ENCODE measurements at places on chromosomes 4 and X.

GRCh38 chrX:17375367-17375636, 302 bp downstream of the NHS start:
- no peak for DNase-seq

DNA sequence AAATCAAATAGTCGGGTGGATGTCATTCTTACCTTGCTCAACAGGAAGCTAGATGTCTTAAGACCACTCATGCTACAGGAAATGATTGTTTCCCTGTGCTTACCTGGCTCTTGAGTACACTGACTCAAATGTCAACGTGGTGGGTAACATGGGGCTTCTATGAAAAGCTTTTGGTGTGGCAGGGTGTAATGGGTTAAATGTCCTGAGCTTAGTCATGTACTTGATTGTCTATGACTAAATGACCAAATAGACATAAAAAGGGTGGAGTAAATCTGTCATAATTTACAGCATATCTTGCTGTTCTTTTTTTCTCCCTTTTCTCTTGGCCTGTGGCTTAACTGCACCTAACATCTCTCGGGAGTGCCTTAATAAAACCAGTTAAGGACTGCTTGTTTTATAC, 44.9 kb downstream of the CCNG2 start:
- no peak for DNase-seq

DNA sequence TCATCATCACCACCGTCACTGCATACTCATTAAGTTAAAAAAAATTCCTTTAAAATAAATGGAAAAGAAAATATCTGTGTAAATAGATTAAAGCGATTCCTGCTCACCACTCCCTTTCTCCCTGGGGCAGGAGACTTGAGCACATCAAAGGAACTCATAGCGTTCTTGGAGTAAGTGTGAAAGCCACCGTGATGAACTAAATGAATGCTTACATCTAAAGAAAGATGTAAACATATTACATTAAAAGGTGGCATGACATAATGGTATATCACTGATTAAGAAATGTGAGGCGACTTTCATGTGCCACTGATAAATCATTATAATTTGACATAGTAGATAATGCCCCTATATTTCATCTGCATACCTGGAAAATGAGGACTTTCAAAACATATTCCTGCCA, 92.0 kb downstream of the SNCA start:
- DNase-seq: no peak

- DNase-seq: no peak
Measured at GRCh38 chrX:2898846-2899512, 30.2 kb downstream of the ARSD start.

- no peak for DNase-seq
Measured at GRCh38 chr4:38368613-38369012, 295.4 kb upstream of the KLF3 start.

DNA sequence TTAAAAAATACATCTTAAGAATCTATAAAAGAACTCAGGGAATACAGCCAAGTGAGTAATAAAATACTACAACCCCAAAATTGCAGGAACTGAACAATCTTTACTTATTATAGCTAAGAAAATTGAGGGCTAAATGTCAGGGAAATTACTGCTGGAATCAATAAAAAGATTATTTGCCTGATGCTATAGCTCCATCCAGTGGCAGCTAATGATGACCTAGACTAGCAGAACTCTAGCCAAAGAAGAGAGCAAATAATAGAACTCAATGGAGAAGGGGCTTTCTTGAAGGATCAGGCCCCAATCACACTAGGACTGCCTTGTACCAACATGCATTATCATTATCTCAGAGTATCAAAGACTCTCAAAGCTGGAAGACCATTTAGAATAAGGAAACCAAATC, 85.0 kb upstream of the FAM241A start:
- DNase-seq: no peak

- DNase-seq: no peak
Measured at GRCh38 chr4:1074077-1074476, 39.3 kb downstream of the RNF212 start.

DNA sequence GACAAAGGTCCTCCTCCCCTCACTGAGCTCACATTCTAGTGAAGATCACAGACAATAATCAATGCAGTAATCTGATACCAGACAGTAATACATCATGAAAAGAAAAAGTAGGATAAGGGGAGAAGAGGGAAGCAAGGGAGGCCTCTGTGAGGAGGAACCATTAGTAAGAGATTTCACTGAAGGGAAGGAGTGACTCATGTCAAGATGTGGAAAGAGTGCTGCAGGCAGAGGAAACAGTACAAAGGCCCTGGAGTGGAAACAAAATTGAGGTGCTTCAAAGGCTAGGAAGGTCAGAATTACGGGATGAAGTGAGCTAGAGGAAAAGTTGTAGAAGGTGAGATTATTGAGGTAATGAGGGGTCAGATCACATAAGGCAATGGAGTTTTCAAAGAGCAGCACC, 38.1 kb downstream of the LAMTOR3 start:
- no peak for DNase-seq

GRCh38 chr4:13750594-13750993, 123.1 kb upstream of the BOD1L1 start:
- no peak for DNase-seq

DNA sequence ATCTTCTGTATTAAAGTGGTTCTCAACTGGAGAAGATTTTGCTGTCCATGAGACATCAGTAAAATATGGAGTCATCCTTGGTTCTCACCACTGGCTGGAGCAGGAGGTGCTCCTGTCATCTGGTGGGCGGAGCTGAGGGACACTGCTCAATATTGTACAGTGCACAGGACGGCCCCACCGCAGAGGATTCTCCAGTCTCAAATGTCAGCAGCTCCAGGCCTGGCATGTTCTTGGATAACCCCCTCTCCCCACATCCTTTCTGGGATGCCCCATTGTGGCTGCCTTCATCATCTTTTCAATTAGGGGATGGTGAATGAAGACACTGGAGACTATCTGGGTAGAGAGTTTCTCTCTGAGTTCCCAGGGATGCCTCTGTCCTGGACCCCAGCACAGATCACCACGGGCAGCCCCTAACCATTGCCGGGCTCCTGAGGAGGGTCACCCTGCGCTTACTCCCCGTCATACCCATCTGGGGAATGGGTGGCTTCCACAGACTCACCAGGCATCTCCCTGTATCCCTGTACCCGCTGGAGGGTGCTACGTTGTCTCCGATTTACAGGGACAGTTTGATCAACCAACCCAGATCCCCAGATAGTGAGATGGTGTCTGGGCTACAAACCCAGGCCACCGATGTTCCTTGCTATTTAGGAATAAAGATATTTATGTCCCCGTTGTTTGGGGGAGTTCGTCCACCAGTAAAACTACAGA, 21.9 kb upstream of the P2RY8 start:
- no peak for DNase-seq

DNA sequence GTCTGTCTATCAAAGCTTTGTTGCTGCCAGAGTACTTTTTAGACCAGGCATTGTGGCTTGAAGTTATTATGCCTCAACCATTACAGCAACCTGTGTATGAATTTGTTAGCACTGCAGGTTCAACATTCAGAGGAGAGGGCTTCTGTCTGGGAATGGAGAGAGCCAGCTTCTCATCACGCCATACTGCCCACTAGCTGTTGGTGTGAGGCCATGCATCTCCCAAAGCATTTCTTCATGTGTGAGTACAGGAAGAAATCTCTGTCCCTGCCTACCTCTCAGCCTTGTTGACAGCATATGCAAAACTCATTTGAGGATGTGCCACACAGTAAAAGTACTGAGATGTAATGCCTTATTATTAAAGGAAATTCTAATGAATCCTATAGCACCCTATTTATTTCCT, 76.9 kb upstream of the PPARGC1A start:
- DNase-seq: no peak

GRCh38 chr4:53021754-53022512, 159.8 kb downstream of the RASL11B start:
- DNase-seq: no peak

- no peak for DNase-seq
Measured at GRCh38 chr4:76630741-76631140, 195.7 kb downstream of the SHROOM3 start.

- no peak for DNase-seq
Measured at GRCh38 chr4:186685767-186686183, 37.9 kb downstream of the FAT1 start.

DNA sequence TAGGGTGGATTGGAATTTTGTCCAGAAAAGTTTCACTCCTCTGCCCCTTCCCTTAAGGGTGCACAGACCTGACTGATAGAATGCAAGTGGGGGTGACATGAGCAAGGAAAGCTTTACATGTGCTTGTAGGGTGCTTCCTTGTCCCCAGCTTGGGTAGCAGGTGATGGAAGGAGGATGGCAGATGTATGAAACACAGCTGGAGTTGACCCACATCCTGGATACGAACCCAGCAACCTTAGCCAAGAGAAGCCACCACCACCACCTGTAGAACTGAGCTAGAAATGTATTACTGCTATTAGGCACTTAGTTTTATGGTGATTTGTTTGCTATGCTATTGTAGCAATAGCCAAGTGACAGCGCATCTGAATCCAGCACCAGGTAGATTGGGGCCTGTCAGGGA, 227.4 kb downstream of the HS3ST1 start:
- no peak for DNase-seq

- DNase-seq: no peak
Measured at GRCh38 chrX:38452603-38453002, 100.2 kb downstream of the OTC start.

GRCh38 chr4:56681158-56681852, at the start of gene HOPX:
HOPX (minus strand) TSS chr4:56681296; CDS start chr4:56657816, 23,480 bp downstream.
- no peak for DNase-seq

- no peak for DNase-seq
Measured at GRCh38 chr4:16129336-16129735, 45.5 kb upstream of the PROM1 start.

GRCh38 chr4:42478946-42479345, 81.7 kb downstream of the SHISA3 start:
- DNase-seq: no peak

DNA sequence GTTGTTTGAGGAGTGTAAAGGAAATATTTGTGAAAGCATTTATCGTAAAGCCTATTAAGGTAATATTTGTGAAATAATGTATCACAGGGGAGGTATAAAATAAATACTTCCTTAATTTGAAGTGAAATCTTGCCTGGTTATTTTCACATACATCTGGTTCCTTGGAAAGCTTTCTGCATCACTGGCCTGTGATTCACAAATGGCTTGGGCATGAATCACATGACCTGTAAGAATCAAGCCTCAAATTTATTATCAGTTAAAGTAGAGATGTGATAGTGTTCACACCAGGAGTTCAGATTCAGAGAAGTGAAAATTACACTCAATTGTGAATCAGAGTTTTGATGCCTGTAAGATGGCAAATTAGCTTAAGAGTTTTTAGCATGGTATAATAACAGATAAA, 1911.4 kb downstream of the STIM2 start:
- no peak for DNase-seq

GRCh38 chr4:15479089-15479912, 9.6 kb downstream of the CC2D2A start:
- no peak for DNase-seq

DNA sequence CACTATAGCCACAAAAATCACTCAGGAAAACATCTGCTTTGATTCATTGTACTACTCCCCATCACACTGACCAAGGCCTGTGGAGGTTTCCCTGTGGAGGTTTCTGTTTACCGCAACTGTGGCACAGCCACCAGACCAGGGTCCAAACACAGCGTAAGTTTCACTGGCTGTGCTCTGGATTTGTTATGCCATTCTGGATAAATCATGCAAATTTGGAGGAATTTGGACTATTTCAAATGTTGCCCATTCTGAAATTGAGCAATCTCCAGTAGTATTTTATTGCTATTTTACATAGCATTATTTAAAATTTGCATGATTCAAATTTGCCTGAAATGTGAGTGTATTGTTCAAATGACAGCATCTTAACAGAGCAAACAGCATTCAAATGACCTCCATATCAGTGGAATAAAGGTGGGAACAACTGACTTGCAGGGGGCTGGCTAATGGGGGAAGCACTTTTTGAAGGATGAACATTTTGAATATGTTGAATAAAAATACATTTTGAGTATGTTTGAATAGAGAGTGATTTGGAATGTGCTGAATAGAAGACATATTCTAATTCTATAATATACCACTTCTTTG, 66.1 kb upstream of the ACSL1 start:
- DNase-seq: no peak

- DNase-seq: no peak
Measured at GRCh38 chrX:10048076-10048475, 80.9 kb downstream of the CLDN34 start.

- no peak for DNase-seq
Measured at GRCh38 chrX:45771114-45771513, 570.4 kb upstream of the DIPK2B start.

GRCh38 chr4:153074936-153075630, 129.2 kb upstream of the TRIM2 start:
- no peak for DNase-seq

DNA sequence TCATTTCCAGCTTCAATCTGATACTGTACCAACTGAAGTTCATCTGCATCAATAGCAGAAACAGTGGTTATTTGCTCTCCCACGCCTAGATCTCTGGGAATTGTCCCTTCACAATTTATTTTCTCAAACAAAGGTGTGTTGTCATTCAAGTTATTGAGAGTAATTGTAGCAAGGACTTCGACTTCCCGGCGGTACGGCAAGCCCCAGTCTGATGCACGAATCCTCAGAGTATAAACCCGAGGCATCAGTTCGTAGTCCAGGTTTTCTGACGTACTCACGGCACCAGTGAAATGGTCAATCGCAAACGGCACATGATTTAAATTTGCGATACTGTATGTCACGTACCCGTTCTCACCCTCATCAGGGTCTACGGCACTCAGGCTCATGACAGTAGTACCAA, 15.7 kb downstream of the FAT1 start:
- no peak for DNase-seq

- no peak for DNase-seq
Measured at GRCh38 chr4:96073461-96073860, 233.6 kb downstream of the PDHA2 start.

DNA sequence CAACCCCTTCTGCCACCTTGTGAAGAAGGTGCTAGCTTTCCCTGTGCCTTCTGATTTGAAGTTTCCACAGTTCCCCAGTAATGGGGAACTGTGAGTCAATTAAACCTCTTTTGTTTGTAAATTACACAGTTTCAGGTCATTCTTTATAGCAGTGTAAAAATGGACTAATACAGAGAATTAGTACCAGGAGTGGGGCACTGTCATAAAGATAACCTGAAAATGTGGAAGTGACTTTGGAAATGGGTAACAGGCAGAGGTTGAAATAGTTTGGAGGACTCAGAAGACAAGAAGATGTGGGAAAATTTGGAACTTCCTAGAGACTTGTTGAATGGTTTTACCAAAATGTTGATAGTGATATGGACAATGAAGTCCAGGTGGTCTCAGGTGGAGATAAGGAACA, 131.0 kb upstream of the HAND2 start:
- DNase-seq: no peak

Data from natural killer cell treated with Interleukin-12 subunit alpha and Interleukin-12 subunit beta and Interleukin-15 and Interleukin-18, amount 100 ng/mL, for 72 hours (primary cell).